ENCODE measurements at places on chromosomes 11 and 22.

GRCh38 chr11:92698742-92699141 lies 270.7 kb upstream of the MTNR1B start:
- no peak for DNase-seq

- no peak for DNase-seq
Measured at GRCh38 chr11:110305169-110306018, 9.0 kb upstream of the RDX start.

- no peak for DNase-seq
Measured at GRCh38 chr11:131690776-131691175, 320.4 kb downstream of the NTM start.

- no peak for DNase-seq
Measured at GRCh38 chr22:43227239-43227630, 40.3 kb upstream of the TTLL12 start.

DNA sequence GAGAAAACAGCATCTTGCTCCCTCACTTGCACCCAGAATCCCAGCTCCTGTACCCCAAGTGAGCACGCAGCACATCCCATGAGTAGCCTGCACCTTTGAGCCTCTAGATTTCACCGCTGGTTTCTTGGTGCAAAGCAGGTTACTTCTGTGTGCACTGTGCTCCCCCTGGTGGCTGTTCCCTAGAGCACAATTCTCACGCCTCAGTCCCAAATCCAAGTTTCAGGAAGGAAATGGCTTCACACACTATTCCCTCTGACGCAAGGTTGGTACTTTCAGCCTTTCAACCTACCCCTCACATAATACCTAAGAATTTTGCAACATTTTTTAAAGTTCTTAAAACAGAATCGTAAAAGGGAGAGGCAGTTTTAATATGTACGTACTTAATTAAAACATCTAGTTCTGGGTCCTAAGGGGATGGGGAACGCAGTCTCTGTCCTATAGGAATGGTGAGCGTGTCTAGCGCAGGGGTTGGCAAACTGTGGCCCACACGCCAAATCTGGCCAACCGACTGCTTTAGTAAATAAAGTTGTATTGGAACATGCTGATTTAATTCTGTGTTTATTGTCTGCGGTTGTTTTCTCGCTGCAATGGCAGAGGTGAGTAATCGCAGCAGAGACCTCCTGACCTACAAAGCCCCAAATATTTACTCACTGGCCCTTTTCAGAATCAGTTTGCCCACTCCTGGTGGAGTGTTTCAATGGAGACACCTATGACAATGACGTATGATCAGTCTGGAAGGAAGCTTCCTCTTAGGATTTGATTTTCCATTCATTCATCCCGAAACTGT lies 27.5 kb downstream of the DHCR7 start:
- DNase-seq = no peak

DNA sequence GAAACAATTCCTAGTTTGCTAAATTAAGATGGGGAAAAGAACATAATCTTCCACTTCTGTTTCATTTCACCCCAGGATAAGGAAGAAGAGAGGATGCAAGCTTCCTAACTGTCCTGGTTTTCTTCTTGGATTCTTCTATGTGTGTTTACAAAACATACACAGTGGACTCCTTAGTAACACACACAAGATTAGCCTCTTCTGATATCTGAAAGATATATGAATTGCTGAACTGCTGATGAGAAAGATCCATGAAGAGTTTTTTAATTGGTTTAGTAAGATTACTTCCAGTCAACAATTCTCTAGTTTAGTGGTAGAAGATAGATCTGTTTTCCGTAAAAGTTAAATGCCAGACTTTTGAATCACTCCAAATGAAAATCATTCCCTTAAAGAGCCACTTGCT lies 86.8 kb downstream of the WT1 start:
- no peak for DNase-seq

DNA sequence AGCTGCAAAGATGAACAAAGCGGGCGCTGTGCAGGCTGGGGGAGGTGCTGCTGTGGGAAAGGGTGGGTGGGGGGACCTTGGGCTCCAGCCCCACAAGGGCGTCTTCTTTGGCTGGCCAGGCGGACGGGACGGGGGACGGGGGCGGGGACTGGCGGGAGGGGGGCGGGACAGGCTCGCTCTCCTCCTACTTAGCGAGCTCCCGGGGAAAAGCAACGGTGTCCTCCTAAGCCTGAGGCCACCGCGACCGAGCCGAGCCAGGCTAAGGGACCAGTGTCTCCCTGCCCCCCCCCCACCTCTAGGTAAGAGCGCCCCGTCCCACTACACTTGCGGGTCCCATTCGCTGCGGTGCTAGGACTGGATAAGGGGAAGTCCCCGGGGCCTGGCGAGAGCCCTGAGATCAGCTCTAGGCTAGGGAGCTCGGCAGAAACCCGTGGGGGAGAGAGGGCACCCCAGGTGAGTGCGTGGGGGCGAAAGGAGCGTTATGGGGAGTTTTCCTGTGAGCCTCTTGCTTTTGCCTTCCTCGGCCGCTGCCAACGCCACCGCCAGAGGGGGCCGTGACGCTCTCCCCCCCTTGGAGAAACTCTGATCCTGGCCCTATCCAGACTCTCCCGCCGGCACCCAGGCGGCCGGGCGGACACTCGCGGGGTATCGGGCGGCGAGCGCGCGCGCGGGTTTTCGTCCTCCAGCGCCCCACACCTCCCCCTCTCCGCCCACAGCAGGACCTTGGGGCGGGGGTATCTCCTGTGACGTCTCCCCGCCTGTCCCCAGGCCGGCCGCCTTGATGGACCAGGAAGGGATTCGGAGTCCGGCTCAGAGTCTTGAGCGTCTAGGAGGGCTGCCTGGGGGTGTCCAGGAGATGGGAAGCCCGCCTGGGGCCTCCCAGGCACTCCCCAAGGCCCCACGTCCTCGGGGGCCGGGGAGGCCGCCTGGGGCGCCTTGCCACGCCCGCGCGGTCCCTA lies at the start of gene PHLDB1:
PHLDB1 (plus strand) TSS at position 215 of the 959 bp plus-strand sequence. CDS start 6,222 bp downstream, outside the sequence.
- DNase-seq = peak; percentile 40

DNA sequence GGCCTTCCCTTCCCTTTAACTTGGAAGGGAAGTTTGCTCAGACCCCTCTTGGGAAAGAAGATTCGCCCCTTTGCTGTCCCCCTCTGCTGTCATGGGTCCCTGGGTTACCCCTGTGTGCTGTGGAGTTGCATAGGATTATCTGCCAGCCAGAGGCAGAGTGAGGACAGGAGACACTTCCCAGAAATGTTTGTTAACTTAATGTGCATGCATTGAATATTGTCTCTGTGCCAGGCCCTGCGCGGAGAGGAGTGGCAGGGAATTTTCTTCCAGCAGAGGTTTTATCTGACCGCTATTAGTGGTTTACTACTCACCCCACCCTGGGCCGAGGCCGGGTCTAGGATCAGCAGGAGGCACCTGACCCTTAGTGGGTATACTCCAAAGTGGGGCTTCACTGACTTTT lies 894.8 kb downstream of the TBC1D22A start:
- no peak for DNase-seq

DNA sequence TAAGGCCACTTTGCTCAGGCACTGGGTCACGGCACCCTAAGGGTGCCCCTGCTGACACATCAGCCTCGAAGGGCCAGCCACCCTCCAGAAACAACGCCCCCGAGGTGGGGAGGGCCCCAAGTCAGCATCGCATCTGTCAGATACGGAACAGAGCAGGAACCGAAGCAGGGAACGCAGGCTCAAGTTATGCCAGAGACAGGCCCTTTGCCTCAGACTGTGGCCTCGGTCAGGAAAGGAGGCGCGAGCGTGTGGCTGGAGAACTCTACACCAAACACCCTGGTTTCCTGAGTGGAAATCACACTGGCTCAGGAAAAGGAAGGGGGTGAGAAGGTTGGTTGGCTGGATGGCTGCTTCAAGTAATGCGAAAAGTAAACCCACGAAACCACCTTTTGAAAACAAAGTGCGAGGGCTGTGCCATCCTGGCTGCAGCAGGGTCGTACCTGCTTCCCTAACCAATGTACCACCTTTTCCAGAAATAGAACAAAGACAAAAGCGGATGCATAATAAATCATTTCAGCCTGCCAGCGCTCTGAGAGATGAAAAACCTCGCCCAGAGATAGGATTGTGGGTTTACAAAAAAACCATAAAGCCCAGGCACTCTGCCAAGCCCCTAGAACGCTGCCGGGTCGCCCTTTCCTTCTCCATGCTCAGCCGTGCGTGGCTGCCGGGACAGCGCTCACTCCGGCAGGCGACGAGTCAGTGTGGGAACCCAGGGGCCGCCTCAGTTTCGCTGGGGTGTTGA lies 38.6 kb downstream of the TRMU start:
- DNase-seq = no peak

GRCh38 chr22:30855266-30855665 lies 113.3 kb downstream of the MORC2 start:
- no peak for DNase-seq

GRCh38 chr11:3158821-3159220 lies 6.3 kb downstream of the OSBPL5 start:
- no peak for DNase-seq

DNA sequence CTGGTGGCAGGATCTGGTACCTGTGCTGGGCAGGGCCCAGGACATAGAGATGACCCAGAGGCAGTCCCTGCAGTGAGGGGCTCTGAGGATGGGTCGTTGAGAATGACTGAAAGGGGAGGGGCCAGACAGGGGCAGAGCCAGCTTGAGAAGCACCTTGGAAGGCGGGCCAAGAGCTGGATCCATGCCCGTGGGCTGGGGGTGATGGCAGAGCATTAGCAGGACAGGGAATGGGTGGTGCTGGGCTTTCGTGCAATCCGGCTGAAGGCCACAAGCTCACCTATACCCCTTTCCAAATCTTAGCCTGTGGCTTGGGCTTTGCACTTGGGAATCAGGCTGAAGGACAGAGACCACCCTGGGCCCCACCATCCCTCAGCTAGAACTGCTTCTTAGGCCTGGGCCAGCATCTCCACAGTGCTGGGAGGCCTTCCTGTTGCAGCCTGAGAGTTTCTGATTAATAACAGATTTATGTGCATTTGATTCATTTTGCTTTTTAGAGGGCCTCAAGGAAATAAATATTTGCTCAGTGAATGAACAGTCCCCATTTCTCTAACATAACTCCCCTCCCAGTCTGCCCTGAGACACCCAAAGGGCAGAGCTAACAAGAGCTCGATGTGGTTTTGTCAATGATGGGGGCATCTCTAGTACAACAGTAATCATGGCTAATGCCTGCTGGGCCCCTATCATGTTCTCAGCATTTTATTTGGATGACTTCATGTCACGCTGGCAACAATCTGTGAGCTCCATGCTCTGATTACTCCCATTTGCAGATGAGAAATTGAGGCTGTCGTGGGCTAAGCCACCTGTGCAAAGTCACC lies 39.3 kb downstream of the RIBC2 start:
- no peak for DNase-seq

- DNase-seq = no peak
Measured at GRCh38 chr11:122096272-122097112, 19.5 kb downstream of the BLID start.

DNA sequence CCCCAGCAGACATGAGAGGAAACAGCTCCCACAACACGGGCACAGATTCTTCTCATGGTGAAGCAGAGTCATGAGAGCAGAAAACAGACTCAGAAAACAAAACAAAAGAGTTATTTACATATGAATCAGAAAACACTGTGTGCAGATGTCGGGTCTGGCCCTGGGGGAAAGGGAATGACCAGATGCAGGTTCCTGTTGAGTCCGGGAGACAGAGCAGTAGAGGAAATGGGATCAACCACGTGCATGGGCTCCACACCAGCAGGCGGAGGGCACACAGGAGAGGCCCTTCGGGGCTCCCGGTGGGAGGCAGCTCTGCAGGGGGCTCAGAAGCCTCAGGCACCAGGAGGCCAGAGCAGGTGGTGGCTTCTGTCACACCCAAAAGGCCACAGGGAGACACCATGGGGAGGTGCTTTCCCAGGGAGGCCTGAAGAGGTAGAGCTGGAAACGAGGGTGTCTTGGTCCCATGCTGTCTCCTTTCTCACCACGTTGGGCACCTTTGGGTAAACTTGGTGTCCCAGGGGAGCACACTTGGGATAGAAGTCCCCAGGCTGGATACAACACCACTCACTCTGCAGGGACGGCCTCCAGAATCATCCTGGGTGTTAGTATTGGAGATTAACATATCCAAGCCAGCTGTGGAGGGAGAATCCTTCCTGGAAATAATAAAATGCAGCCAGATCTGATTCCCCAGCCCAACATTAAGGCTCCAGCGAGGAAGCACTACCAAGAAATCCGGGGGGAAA lies 764.7 kb downstream of the BRD1 start:
- DNase-seq = no peak

DNA sequence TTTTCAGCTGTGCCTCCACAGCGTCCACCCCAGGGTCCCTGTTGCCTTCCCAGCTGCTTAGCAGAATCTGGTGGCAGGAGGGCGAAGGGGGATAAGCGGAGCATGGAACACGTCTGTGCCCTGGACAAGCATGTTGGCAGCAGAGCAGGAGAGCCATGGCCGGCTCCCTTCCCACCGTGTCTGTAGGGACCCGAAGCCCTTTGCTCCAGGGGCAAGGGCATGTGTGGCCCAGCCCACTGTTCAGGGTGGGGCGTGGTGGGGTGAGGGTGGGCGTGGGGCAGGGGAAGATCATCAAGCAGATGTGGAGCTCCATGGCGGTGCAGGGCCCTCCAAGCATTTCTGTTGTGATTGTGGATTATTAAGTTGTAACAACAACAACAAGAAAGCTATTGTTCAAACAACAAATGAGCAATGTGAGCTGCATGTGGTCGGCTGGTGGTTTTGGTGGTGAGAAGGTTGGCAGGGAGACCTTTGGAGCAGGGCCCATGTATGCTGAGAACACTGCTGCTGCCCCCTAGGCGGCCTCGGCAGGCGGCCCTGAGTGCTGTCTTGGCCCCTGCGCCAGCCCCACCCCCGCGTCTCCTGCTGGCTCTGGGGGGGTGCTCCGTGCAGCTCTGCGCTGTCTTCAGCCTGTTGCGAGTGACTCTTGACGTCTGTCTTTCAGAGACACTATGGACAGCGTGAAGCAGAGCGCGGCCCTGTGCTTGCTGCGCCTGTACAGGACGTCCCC lies 50.9 kb downstream of the AP2A2 start:
- no peak for DNase-seq

DNA sequence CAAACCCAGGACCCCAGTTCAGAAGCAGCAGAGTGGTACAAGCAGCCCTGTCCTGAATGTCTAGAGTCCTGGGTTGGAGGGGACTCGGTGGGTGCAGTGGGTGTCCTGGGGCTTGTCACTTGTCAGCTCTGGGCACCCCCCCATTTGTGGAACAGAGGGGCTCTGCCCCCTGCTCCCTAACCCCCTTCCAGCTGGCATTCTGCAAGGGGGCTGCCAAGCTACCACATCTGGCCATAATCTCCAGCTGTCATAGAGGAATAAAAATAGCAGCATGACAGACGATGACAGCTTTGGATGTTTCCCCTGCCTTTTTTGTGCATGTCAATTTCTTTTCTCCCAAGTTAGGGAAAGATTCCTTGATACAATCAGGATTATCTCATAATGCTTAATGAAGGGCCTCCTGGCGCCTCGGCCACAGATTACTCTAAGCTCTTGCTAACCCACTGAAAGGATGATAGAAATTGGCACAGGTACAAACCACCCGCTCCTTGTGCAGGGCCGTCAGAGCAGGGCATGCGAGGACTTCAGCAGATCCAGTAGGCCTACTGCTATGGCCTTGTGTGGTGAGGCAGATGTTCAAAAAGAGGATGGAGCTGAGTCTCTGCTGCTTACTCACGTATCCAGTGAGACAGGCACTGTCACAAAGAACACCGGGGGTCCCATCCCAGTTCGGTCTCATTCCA lies 83.0 kb downstream of the ISX start:
- DNase-seq = no peak
